ENCODE measurements at places on chromosomes 11 and 22.

- DNase-seq: no peak
Measured at GRCh38 chr11:117097389-117098268, 599 bp downstream of the SIK3 start.

DNA sequence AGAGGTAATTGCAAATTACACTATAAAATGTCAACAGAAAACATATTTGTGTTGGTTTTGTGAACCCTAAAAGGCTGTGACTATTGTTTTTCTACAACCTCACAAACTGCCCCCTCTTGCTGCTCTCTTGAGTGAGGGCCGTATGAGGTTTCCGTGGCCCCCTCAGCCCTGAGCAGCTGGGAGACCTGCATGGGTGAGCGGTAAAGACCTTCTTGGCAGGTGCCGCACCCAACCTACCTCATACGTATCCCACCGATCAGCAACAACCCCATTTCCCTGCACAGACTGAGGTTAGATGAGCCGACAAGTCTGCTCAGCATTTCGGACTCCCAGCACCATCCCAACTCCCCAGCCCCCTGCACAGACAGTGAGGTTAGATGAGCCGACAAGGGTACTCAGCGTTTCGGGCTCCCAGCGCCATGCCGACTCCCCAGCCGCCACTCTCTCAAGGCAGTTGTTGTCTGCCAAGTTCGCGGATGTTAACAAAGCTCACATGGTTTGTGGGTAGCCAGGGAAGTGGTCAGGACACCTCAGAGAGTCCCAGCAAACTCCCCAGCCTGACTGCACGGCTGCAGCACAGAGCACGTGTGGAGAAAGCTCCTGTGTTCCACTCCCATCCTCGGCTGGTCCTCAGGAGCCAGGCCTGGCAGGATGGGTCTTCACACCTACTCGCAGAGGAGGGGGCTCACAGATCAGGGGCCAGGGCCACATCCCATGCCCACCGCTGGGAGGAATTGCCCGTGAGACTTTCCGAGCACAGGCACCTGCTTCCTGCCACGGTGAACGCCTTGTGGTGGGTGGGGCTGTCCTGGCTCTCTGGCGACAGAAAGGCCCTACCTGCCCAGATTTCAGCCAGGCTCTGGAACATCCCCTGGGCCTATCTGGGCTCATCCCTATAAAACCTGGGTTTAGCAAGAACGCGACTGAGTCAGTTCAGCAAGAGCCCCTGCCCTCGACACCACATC, 502.9 kb downstream of the BRD1 start:
- DNase-seq: no peak

- no peak for DNase-seq
Measured at GRCh38 chr22:27028093-27028492, 370.7 kb downstream of the MIAT start.

- no peak for DNase-seq
Measured at GRCh38 chr11:70210051-70210501, 7.0 kb downstream of the FADD start.

DNA sequence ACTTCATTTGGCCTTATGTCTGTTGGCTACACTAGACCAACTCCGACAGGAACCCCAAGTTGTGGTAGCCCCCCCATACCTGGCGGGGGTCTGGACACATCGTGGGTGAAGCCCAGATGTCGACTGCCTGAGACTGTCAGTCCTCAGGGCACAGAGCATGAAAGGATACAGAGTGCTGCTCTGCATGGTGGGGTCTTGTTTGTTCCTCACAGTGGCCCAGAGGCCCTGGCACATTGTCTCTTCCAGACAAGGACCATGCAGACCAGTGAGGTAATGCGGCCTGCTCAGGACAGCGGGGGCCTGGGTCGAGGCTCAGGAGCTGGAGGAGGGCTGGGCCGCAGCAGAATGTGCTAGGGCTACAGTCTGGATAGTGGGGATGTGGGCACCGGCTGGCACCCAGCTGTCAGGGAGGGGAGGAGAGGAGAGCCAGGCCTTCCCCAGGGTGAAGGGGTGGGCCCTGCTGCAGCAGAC, 14.6 kb downstream of the CAPN5 start:
- DNase-seq: no peak

DNA sequence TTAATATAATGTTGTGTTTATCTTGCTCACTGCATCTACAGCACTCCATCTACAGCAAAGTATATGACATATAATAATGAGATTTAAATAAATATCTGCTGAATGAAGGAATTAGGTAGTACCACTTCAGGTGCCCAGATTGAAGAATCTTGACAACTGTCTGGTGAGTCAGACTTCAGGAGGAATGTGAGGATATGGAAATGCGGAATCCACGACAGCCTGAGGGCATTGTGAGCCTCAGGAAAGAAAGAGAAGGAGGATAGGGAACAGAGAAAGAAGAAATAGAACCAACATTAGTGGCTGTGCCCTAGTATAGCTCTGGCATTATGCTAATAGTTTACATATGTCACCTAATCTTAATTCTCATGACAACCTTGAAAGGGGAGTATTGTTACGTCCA, 304.4 kb downstream of the AASDHPPT start:
- no peak for DNase-seq

DNA sequence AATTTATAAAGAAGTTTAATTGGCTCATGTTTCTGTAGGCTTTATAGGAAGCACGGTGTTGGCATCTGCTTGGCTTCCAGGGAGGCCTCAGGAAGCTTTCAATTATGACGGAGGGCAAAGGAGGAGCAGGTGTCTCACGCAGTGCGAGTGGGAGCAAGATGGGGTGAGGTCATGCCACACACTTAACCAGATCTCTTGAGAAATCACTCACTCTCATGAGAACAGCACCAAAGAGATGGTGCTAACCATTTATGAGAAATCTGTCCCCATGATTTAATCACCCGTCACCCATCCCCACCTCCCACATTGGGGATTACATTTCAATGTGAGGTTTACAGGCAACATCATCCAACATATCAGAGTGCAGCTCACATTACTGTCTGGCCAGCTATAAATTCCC, 103.5 kb downstream of the ARHGAP8 start:
- DNase-seq: no peak

- no peak for DNase-seq
Measured at GRCh38 chr11:66346476-66347424, 679 bp downstream of the B4GAT1 start.

GRCh38 chr22:31615491-31615860, 46.5 kb downstream of the PISD start:
- no peak for DNase-seq

GRCh38 chr11:64244107-64244506, 2.6 kb downstream of the PPP1R14B start:
- no peak for DNase-seq

Measured in SHP77 (cell line).